ENCODE measurements at places on chromosomes 3 and 15. TPM values are rescaled to one million over a fixed set of nuclear protein-coding genes. Genes with fewer than 3 reads are reported as not detected.

GRCh38 chr15:58260725-58261267 lies 122.6 kb downstream of the AQP9 start:
- no peaks in the 10 kb centered on the region for H3K36me3 ChIP-seq
- H3K4me3 ChIP-seq = no peak overlapping the region
- H3K27ac ChIP-seq = peak overlapping the region; percentile 91
- DNase-seq = peak; percentile 83

NME9 gene
- total RNA-seq = not detected

GRCh38 chr15:64425221-64425620 lies 35.2 kb upstream of the ZNF609 start:
- H3K27me3 ChIP-seq = no peaks in the 10 kb centered on the region
- H3K27ac ChIP-seq = no peak overlapping the region
- H3K4me1 ChIP-seq = no peaks in the 10 kb centered on the region
- DNase-seq = no peak
- no peak overlapping the region for H3K4me3 ChIP-seq

NEK10 gene
- total RNA-seq = 8.1 TPM

DNA sequence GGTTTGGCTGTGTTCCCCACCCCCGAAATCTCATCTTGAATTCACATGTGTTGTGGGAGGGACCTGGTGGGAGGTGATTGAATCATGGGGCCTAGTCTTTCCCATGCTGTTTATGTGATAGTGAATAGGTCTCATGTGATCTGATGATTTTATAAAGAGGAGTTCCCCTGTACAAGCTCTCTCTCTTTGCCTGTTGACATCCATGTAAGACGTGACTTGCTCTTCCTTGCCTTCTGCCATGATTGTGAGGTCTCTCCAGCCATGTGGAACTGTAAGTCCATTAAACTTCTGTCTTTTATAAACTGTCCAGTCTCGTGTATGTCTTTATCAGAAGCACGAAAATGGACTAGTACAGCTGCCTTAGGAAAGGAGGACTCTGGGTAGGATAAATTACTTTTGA lies 976.7 kb downstream of the MCTP2 start:
- no peaks in the 10 kb centered on the region for H3K4me1 ChIP-seq
- no peak for DNase-seq
- H3K27ac ChIP-seq = no peak overlapping the region
- no peaks in the 10 kb centered on the region for H3K27me3 ChIP-seq

GRCh38 chr3:115576325-115576875 lies 46.9 kb upstream of the GAP43 start:
- DNase-seq = no peak
- H3K4me1 ChIP-seq = no peaks in the 10 kb centered on the region
- no peak overlapping the region for H3K27ac ChIP-seq
- H3K27me3 ChIP-seq = no peaks in the 10 kb centered on the region
- no peaks in the 10 kb centered on the region for H3K36me3 ChIP-seq

- H3K4me1 ChIP-seq = no peaks in the 10 kb centered on the region
- no peak overlapping the region for H3K27ac ChIP-seq
- DNase-seq = no peak
- no peaks in the 10 kb centered on the region for H3K36me3 ChIP-seq
These were observed 28.1 kb upstream of the FURIN start for GRCh38 chr15:90840157-90840855.

GDPGP1 gene
- 6.9 TPM for total RNA-seq

DNA sequence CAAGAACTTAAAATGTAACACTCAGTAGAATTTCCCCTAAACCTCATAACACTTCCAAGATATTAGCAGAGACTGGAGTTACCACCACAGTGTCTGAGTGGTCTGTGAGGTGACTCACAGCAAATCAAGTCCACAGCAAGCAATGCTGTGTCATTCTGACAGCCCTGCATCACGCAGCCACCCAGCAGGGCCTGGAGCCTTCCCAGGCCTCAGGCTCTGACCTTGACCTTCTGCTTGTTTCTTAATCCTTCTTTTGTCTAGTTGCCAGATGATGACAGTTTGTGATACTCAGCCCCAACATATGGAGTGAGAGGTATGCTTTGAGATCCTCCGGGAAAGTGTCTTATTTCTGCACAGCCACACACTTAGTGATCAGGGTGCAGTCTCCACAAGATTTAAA lies 82.5 kb downstream of the TOP2B start:
- no peaks in the 10 kb centered on the region for H3K27me3 ChIP-seq
- H3K36me3 ChIP-seq = no peaks in the 10 kb centered on the region
- H3K4me3 ChIP-seq = no peak overlapping the region
- H3K27ac ChIP-seq = no peak overlapping the region
- DNase-seq = peak; percentile 34

DNA sequence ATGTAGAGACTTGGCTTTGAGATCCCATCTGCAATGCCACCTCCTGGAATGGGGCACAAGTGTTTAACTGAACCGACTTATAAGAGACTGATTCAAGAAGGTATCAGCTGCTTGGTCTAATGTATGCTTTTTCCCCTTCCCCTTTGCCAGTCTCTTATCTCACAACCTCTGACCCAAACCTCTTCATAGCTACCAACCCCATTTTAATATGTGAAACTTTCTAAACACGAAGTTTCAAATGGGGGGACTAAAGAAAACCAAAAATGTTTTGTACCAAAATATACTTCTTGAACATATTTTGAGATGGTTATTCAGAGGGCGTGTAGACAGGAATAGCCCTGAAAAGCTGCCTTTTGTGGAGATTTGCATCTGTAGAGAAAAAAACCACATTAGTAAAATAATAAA lies 73.1 kb downstream of the OXSM start:
- DNase-seq = no peak
- H3K27ac ChIP-seq = no peak overlapping the region
- H3K36me3 ChIP-seq = no peaks in the 10 kb centered on the region
- H3K27me3 ChIP-seq = no peaks in the 10 kb centered on the region
